AG20443 (cell line): ENCODE measurements at places on chromosomes 2 and 18.

- DNase-seq, result no peak
Measured at GRCh38 chr2:29749041-29749440, 172.3 kb downstream of the ALK start.

DNA sequence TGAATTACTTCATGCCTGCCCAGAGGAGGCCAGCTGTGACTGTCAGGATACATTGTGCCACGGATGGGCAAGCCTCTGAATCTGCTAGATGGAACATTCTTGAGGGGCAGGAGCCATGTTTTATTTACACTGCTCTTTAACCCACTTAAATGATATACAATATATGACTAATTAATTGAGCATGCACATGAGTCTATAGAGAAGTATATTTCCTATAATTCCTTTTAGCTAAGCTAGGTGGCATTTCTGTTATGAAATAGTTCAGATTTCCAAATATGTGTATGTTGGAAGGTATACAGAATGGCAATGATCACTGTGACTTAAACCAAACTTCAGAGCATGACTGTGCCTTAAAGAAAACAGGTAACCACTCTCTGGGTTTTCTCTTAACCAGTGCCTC is 131.7 kb downstream of the RAB3GAP1 start:
- DNase-seq, result no peak

DNA sequence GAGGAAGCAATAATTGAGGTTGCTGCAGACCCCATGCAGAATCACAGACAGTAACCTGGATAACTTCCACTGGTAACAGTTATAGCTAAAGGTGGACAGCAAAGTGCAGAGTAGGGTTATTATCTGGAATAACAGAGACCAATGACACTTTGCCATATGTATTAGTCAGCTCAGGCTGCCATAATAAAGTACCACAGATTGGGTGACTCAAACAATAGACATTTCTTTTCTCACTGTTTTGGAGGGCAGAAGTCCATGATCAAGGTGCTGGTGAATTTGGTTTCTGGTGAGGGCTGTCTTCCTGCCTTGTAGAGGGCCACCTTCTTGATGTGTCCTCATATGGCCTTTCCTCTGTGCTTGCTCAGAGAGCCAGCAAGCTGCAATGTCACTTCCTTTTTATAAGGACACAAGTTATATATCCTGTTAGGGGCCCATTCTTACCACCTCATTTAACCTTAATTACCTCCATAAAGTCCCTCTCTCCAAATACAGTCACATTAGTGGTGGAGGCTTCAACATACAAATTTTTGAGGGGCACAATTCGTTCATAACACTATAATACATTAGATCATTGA is 191.0 kb upstream of the LRP1B start:
- no peak for DNase-seq

DNA sequence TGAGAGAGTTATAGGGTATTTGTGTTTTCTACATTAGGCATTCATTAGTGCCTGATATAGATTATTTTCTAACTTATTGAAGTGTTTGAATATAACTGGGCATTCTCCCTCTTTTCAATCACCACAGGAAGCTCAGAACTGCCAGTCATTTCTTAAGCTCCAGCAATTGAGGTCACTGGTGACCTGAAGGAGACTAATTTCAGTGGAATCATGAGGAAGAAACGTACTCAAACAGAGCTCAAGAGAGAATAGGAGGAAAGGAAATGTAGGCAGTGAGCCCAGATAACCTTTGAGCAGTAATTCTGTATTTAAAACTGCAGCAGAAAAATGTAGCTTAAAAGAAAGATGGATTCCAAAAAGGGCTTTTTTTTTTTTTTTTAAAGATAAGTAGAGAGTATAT is 1035.5 kb downstream of the SOCS6 start:
- no peak for DNase-seq

DNA sequence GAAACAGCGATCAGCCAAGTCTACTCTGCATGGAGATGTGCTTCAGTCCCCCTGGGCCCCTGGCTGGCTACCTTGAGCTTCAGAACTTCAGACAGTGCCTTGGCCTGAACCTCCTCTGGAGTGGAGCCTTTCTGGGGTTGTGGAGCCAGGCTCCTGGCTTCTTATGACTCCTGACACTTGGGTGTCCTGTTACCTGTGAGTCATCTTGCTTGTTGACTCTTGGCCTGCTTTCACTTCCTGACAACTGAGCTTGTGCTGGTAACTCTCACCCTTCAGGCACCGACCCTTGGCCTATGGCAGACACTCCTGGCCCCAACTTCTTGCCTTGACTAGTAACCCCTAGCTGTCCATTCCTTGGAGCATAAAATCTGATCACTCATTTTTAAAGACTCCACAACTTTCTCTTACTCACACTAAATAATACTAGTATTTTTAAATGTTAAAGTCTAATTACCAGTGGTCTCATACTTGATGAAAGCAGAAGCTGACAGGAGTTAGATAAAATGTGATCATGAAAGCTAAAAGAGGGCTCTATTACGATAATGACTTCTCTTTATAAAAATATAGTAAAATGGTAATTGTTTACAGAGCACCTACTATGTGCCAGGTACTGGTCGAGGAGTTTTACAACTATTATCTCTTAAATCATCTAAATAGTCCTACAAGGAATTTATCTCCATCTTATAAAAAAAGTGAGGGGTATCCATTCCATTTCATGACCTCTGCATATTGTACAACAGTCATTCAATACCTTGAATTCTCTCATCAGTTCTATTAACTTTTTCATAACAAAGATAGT is 46.3 kb upstream of the VIT start:
- peak; percentile 73 for DNase-seq

GRCh38 chr2:225017098-225017685 is 25.1 kb downstream of the DOCK10 start:
- no peak for DNase-seq

DNA sequence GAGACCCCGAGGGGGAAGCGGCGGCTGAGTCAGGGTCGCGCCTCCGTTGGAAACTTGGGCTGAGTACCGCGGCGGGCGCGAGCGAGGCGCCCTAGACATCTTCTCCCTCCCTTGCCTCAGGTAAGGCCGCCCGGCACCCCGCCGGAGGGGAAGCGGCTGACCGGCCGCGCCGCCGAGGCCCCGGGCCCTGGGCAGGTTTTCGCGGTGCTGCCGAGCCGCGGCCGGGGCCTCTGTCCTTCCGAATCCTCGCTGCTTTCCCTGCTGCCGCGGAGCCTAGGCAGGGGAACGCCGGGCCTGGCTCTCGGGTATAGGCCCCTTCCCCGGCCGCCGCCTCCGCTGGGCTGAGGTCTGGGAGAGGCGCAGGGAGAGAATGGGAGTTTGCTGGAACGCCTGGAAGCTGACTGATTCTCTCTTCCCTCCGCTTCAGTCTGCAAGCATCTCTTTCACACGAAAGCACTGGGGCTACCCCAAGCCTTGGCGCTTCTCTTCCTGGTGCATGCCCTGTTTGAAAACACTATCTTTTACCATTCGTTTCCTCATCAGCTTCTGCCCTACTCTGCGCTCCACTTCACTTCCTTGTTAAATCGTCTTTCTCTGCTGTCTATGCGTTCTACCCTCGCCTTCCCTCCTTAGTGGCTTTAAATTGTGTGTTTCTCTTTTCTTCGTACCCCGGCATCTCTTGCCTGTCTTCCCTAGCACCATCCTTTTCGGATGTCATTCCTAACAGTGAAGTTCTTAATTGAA is 652 bp downstream of the PPM1B start:
- peak; percentile 21 for DNase-seq
